ENCODE measurements at places on chromosomes 7 and 10.

- no peak for DNase-seq
Measured at GRCh38 chr7:105487579-105488571, 34.2 kb downstream of the PUS7 start.

DNA sequence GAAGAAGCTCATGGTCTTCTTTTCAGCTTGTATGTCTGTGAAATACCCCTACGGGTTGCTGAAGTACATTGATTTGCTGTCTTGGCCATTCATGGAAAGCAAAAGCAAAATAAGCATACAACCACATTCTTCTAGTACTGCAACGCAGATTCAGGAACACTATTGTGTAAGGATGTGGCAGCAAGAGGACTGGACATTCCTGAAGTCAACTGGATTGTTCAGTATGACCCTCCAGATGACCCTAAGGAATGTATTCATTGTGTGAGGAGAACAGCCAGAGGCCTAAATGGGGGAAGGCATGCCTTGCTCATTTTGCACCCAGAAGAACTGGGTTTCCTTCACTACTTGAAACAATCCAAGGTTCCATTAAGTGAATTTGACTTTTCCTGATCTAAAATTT lies 133.4 kb upstream of the ANKRD1 start:
- no peak for DNase-seq

DNA sequence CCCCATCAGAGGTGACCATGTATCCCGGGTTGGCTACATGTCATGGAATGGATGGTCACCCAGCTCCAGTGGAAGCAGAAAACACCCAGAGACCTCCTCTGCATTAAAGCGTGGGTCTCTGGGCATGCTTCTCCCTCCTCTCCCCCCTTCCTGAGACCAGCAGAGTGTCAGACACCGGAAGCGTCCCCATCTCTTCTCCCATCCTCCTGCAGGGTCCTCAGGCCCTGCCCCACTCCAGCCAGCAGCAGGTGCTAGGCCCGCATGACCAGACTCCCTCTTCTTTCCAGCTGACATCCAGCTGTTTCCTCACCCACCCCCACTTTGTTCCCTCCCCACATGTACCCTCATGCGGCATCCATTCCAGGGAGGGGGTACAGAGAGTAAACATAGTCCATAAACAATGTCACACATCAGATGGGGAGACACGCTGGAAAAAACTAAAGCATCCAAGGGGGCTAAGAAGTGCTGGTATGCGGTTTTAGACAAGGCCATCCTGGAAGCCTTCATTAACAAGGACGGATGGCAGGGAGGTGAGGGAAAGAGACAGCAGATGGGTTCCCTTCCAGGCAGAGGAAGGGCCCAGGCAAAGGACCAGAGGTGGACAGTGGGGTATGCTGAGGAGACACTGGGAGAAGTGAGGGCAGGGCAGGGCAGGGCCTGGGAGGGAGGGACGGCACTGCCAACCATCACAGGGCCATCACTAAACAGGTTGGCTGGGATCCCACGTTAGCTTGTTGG lies 12.5 kb upstream of the SLC18A3 start:
- no peak for DNase-seq

- DNase-seq, result no peak
Measured at GRCh38 chr10:1368842-1369171, 312.6 kb downstream of the WDR37 start.

DNA sequence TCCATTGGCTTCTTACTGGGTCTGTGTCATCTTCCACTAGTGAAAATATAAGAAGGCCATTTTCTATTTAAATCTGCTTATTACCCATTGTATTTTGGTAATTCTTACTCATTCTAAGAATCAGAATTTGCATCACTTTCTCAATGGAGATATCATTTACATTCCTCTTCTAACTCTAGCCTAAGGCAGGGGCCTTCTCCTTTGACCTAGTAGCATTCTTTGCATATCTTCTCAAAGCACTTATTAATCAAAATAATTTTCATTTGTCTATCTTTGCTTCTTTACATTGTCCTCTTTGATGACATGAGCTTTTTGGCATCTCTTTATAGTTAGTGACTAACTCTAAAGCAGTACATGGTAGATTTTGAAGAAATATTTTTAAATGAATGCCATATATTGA lies 400.9 kb upstream of the SEMA3D start:
- DNase-seq, result no peak

GRCh38 chr7:21429021-21429420 lies 1.1 kb downstream of the SP4 start:
- DNase-seq, result no peak

GRCh38 chr7:99422186-99422585 lies 13.4 kb downstream of the BUD31 start:
- no peak for DNase-seq

DNA sequence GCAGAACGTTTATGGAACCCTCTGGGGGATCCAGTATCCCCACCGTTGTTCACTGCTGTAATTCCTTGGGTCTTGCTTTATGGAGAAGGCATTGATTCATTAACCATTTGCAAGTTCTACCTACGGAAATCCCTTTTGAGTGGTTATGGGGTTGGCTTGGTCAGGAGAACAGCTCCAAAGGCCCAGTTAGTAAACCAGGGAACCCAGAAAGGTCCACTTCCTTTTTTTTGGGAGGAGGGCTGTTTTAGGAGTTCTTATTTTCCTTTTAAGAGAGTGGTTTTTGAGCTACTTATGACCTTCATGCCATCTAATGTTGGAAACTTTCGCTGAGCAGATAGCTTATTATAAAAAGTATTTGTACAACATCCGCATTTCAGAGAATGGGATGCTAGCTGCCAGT lies 1.3 kb downstream of the POR start:
- DNase-seq, result no peak

DNA sequence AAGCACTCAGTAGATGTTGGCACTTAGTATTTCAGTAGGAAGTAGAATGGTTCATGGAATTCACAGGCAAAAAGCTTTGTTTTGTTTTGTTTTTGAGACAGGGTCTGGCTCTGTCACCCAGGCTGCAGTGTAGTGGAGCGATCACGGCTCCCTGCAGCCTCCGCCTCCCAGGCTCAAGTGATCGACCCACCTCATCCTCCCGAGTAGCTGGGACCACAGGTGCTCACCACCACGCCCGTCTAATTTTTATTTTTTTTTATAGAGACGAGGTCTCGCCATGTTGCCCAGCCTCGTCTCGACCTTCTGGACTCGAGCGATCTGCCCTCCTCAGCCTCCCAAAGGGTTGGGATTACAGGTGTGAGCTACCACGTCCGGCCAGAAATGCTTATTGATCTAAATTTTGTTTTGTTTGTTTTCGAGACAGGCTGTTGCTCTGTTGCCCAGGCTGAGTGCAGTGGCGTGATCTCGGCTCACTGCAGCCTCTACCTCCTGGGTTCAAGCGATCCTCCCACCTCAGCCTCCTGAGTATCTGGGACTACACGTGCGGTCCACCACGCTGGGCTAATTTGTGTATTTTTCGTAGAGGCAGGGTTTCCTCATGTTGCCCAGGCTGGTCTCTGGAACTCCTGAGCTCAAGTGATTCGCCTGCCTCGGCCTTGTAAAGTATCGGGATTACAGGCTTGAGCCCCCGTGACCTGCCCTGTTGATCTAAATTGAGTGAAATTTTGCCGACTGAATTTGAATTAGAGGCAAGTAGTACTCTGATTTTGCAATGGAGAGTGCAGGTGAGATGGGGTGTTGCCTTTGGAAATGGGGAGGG lies 1.7 kb downstream of the GLRX3 start:
- no peak for DNase-seq
